ENCODE measurements at places on chromosomes 5 and 9.

- no peak for DNase-seq
Observed at GRCh38 chr5:74382987-74383593, 257.4 kb downstream of the ENC1 start.

- DNase-seq = no peak
Observed at GRCh38 chr9:21499912-21500311, 17.8 kb upstream of the IFNE start.

- DNase-seq = peak; percentile 88
Observed at GRCh38 chr5:177071666-177072385, 14.9 kb upstream of the FGFR4 start.

DNA sequence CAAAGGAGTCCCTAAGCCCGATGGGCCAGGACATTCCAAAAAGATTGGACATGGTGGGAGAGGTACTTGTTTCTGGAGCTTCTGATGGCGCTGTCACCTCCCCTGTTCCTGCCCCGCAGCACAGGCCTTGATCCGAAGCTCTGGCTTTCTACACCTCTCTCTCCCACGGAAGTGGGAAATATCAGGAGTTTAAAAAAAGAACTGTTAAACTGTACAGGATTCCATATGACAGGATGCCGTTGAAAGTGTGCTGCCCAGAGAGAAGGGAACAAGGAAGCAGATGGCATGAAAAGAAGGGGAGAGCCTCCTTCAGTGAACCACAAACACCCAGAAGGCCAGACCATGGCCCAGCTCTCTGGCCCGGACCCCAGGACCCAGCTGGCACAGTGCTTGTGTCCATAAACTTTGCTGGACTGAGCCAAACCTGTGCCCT is 26.8 kb upstream of the SLC2A8 start:
- DNase-seq = no peak

- no peak for DNase-seq
Observed at GRCh38 chr5:106019261-106019660, 1651.5 kb downstream of the EFNA5 start.

GRCh38 chr5:150266871-150267291 is 22.7 kb downstream of the CAMK2A start:
- DNase-seq = no peak

DNA sequence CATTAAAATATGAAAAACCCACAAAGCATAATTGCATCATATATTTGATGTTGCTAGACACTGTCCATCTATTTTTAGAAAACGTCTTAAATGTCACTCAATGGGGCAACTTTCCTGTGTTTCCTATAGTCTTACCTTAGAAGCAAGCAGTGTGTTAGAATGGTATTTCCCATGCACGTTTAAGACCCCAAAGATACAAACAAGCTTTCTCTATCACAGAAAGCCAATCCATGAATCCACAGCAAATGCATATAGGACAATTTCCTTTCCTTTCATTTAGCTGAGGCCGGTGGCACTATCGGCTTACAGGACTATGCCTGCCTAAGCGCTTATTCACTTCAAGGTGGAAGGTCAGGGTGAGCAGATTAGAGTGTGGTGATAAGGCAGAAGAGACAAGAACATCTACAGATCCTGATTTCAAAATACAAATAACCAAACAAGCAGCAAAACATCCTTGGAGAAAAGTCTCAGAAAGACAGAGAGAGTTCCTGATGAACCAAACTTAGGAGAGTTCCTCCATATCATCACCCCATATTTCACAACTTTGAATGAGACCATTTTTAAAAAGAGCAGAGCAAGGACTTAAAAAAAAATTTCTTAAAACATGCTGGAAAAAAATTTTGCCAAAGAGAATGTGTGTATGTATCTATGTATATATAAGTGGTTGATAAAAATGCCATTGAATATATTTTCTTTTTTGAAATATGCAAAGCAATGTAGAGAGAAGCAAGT is 57.2 kb downstream of the MEF2C start:
- no peak for DNase-seq

GRCh38 chr9:33103501-33104281 is 27.2 kb upstream of the SMU1 start:
- no peak for DNase-seq

GRCh38 chr5:3126639-3127038 is 375.2 kb upstream of the IRX2 start:
- DNase-seq = no peak

DNA sequence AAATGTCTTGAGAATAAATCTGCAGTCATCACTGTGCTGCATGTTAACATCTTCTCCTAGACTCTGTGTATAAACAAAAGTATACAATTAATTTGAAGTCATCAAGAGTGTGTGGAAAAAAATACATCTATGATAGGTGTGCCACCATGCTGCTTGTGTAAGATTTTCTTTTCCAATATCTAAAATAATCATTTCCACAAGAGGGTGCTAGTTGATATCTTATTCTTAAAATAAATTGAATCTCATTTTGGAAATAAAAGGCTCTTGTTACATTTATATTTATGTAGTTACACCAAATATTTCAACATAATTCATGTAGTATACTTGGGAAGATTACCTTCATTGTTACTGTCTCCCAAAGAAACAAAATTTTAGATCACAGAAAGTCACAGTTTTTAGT is 14.1 kb upstream of the MOCS2 start:
- DNase-seq = no peak

GRCh38 chr9:4714266-4715016 is 26.6 kb downstream of the AK3 start:
- DNase-seq = no peak

GRCh38 chr5:56116599-56117141 is 116.5 kb downstream of the ANKRD55 start:
- no peak for DNase-seq

DNA sequence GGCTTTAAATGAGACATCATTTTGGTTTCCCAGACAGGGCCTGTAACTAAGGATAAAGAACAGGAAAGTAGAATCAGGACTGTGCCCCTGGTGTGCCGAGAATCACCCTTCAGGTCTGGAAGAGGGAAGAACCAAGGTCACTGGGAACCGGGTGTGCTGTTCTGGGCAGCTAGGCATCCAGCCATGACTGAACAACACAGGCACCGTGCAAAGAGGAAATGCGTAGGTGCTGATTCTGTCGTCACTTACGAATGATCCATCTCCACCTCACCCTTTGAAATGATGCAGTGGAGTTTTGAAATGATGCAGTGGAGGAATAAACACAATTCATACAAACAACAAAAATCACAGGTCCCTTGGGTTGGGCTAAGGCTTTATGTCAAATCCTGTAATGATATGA is 64.4 kb downstream of the MAP1B start:
- DNase-seq = no peak

- no peak for DNase-seq
Observed at GRCh38 chr5:175837171-175837699, 34.1 kb upstream of the CPLX2 start.

DNA sequence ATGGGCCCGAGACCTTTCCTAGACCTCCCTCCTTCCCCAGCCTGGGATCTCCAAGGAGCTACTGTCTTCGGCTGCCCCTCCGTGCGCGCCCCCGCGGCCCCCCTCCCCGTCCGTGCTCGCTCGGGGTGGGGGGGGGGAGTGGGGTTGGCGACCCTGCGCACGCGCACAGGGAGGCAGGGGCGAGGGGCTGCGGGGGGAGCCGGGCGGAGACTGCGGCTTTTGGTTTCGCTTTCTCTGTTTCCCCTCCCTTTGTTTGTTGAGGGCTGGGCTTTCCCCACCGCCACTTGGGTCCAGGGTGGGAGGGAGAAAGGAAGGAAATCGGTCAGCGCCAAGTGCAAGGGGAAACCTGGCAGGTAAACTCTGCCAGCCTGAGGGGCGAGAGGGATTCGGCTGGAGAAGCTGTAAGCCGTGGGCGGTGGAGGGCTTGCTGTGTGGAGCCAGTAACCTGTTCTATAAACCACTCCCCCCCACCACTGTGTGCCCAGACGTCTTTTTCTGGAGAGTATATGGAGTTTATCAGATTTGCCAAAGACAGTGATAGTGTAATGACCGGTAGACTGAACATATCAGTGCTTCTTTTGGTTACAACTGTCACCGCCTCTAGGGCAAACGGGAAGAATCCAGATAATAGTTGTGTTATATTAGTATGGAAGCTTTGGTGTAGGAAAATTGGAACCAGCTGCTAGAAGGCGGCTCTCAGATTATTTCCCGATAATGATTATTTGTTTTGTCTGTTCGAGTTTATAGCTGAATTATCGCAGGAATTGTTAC is 684 bp downstream of the DNAJA1 start:
- DNase-seq = peak; percentile 58

- no peak for DNase-seq
Observed at GRCh38 chr9:17414986-17415385, 163.9 kb upstream of the SH3GL2 start.

DNA sequence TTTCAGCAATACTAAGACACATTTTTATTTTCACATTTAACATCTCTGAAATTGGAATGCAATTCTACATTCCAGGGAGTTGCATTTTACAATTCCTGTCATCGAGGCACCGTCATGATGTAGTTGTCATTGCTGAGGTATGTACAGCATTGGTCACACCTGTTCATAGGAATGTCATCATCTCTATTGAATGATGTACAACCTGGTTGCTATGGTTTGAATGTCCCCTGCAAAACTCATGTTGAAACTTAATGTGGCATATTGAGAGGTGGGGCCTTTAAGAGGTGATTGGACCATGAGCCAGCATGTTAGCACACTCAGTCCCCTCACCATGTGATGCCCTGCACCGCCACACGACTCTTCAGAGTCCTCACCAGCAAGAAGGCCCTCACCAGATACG is 103.1 kb downstream of the CEMIP2 start:
- no peak for DNase-seq

DNA sequence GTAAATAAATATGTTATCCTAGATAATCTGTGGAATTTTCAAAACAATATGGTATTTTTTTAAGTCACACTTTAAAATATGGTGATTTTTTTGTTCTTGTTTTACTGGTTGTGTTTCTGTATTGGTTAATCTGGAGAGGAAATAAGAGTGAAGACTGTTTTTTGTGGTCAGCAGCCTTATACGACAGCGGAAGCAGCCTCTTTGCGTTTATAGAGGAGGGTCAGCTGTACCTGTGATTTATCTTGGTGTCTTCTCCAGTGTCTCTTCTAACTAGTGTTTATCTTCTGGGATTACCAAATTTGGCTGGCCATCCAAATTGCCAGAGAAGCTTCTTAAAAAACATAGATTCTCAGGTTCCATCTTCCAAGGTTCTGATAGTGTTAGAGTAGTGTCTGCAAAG is 58.7 kb downstream of the ICE1 start:
- no peak for DNase-seq

GRCh38 chr9:137664676-137665075 is 45.9 kb downstream of the EHMT1 start:
- no peak for DNase-seq

DNA sequence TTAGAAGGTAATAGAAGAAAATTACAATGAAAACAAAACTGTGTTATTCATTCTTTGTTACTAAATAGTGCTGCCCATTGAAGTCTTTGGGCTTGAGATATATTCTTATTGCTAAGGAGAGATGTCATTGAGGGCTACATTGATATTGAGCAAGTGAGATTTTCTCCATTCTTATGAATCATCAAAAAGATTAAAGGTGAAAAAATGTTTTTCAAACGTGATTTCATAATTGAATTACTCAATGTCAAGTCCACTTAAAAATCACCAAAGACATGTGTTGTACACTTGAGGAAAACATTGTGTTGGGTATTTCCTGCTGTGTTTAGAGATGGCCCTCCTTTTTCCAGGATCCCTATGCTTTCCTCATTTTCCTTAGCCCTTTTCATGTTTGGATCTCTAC is 448.1 kb downstream of the NFIB start:
- no peak for DNase-seq

GRCh38 chr5:62623271-62623670 is 44.7 kb downstream of the LRRC70 start:
- no peak for DNase-seq

DNA sequence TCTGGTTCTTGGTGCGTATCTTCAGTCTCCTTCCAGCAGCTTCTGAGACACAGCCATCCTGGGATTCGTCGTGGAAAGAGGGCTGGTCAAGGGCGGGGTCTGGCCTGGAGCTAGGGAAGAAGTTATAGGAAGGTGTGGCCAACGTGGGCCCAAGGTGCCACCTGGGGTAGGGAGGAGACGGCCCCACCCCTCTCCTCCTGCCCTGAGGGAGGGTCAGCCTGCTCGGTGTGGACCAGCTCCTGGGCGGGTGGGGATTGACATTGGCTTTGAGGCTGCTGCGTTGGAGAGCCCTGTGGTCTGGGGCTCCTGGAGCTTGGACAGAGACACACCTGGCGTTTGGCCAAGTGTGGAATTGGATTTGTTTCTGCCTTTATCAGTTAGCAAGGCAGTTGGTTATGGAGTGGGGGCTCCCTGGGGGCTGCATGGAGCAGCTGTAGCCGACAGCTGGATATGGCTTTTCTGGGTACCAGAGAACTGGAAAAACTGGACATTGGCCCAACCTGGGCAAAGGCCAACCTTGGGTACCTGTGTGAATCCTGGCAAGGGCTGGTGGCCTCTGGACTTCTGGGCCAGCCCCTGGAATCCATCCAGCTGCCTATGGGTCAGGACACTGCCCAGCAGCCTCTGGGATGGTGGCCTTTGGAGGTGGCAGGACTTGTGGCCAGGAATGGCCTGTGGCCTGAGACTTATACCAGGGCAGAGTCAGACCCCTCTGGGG is 75.7 kb upstream of the PPP1R26 start:
- no peak for DNase-seq

GRCh38 chr9:86321373-86321772 is 32.8 kb downstream of the TUT7 start:
- DNase-seq = no peak

Measured in neural crest cell (in vitro differentiated cells).